ENCODE measurements at places on chromosomes 13 and 19.

DNA sequence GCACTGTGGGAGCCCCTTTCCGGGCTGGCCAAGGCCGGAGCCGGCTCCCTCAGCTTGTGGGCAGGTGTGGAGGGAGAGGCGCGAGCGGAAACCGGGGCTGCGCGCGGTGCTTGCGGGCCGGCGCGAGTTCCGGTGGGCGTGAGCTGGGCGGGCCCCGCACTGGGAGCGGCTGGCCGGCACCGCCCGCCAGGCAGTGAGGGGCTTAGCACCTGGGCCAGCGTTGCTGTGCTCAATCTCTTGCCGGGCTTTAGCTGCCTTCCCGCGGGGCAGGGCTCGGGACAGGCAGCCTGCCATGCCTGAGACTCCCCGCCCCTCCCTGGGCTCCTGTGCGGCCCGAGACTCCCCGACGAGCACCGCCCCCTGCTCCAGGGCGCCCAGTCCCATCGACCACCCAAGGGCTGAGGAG lies 405.2 kb upstream of the PRR20A start:
- DNase-seq, result no peak

DNA sequence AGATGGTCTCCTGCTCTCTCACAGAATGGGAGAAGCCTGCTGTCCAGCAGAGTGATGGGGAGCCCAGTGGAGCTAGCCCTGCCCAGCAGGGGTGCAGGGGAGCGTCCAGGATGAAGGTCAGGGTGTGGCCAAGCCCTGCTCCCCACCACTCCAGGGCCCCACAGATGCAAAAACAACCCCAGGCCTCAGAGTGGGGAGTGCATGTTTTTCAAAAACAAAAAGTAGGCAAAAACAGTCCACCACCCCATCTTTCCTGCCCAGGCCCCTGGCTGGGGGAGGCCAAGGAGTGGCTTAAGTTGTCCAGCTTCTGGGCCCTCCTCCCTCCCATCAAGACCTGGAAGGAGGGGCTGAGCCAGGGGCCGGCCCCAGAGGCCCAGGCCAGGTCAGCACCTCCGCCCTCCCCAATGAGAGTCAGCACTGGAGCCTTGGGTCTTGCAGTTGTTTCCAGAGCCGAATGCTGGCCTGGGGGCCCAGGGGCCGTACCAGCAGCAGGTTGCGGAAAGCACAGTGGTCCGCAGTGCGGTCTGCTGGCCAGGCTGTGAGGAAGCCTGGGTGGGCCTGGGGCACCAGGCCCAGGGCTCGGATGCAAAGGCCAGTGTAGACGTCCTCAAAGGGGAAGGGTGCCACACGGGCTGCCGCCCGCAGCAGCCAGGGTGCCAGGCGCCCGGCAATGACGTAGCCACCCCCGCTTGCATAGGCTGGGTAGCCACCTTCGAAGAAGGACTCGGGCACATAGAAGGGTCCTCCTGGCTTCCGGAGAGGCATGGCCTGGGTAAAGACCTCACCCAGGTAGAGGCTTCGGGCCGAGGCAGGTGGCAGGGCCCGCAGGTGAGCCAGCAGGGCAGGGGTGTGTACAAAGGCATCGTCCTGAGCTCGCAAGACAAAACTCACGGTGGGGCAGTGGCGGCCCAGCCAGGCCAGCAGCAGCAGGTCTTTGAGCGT lies 1.7 kb downstream of the B3GNT8 start:
- DNase-seq, result no peak

DNA sequence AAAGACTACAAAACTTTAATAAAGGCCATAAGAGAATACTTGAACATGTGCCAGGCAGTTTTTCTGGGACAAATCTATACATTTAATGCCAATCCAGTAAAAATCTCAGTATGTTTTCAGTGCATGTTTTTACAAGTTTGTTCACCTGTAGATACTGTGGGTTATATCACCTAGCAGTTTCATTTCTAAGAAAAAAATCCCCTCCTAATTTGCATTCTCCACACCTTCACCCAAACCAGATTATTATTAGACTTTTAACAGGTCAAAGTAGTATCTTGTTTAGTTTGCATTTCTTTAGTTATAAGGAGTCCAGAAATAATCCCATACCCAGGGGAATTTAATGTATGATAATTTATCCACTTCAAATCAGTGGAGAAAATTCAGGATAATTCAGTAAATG lies 17.0 kb upstream of the LPAR6 start:
- no peak for DNase-seq

DNA sequence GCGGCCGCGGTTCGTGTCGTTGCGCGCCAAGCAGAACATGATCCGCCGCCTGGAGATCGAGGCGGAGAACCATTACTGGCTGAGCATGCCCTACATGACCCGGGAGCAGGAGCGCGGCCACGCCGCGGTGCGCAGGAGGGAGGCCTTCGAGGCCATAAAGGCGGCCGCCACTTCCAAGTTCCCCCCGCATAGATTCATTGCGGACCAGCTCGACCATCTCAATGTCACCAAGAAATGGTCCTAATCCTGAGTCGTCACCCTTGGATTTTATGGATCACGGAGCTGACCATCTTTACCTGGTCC lies 475 bp downstream of the MRPL57 start:
- no peak for DNase-seq

DNA sequence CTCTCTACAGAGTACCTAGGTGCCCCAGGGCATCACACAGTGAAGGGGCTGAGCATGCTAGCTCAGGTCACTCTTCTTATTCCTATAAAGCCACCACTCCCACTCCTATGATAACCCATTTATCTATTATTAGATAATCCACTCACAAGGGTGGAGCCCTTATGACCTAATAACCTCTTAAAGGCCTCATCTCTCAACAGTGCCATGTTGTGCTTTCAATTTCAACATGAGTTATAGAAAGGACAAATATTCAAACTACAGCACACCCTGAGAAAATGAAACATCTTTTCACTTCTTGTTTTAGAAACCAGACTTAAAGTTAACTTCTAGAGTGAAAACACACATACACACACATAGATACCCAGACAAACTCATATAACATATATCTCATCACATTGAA lies 1494.9 kb upstream of the MIR17HG start:
- no peak for DNase-seq

DNA sequence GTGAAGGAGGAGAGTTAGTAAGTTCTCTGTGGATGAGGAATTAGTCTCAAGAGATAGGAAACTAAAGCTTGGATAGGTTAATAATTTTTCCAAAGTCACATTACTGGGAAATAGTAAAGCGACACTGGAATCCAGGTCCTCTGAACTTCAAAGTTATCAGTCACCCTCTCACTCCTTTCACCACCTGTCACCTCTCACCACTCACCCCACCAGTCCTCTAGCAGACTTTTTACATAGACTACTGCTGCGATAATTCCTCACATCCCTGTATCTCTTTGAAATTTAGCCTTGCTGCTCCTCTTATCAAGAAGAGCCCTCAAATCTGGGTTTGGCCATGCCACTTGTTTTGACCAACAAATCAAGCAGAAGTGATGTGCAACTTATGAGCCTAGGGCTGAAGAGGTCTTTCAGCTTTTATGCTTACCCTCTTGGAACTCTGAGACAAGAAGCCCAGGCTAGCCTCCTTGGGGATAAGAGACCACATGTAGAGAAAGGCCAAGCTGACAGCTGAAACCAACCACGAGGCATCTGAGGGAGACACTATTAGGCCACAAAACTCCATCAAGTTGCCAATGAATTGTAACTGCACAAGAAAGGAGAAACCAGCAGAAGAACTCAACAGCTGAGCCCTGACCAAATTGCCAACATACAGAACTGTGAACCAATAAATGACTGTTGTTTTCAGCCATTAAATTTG lies 41.2 kb downstream of the STARD13 start:
- DNase-seq, result no peak

- DNase-seq, result no peak
Observed at GRCh38 chr13:61738236-61738750, 322.6 kb upstream of the PCDH20 start.

- peak; percentile 64 for DNase-seq
Observed at GRCh38 chr19:49142866-49143335, 12.3 kb downstream of the HRC start.

GRCh38 chr13:51921790-51922740 lies 60.3 kb downstream of the CCDC70 start:
- DNase-seq, result no peak

- DNase-seq, result no peak
Observed at GRCh38 chr19:38697197-38697596, 47.1 kb downstream of the CAPN12 start.

DNA sequence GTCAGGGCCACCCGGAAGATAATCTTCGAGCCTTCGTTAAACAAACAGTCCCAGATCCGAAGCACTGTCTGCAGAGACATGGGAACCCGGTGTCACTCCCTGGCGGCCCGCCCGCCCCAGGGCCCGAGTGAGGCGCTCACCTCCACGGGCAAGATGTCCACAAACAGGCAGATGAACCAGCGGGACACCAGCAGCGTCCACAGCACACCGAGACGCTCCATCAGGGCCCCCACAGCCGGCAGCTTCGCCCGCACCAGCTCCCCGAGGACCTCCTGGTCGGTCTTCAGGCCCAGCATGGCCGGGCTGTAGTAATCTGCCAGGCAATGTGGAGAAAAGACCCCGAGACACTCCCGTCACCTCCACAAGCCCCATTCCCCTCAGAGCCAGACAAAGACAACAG lies 28.7 kb downstream of the LAMP1 start:
- DNase-seq, result no peak

- no peak for DNase-seq
Observed at GRCh38 chr13:113022745-113023574, 53.9 kb downstream of the MCF2L start.

DNA sequence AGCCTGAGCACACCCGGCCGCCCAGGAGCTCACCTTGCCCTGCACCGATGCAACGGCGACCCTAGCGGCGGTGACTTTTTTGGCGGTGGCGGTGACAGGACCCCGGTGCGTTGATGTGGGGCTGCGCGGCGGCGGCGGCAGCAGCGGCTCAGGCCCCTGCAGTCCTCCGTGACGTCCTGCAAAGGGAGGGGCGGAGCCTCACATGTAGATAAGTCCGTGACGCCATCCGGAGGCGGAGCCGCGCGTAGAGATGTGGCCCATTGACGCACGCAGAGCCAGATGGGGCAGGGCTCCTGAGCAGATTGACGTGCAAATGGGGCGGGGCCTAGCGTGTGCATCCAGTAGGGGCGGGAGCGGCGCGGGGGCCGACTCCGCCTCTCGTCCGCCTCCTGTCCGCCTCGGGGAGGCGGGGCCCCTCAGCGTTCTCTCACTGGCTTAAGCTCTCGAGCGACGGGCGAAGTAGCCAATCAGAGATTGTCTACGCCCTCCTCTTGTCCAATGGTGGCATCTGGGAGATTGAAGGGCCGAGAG lies at the start of gene RAB3A:
Gene RAB3A, minus strand, starts transcription at position 180 of the 531 bp plus-strand sequence. CDS start 1,302 bp downstream, outside the sequence.
- peak; percentile 100 for DNase-seq

- no peak for DNase-seq
Observed at GRCh38 chr13:43072394-43072793, 49.0 kb downstream of the DNAJC15 start.

DNA sequence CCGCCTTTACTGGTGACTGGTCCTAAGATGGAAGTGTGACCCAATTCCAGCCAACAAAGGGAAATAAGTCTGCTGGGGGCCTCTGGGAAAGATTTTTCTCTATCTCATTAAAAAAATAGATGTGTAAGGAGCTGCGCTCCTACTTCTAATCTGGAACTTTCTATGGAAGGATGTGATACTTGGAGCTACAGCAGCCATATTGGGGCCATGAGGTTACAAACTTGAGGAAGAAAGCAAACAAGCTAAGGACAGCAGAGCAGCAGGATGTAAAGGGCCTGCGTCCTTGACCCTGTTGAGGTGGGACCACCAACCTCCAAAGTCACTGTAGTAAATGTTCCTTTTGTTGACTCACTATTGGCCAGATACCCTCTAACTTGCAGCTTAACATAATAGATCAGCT lies 7.5 kb downstream of the GPR42 start:
- no peak for DNase-seq

GRCh38 chr19:47058621-47059022 lies 10.2 kb upstream of the TMEM160 start:
- DNase-seq, result no peak

DNA sequence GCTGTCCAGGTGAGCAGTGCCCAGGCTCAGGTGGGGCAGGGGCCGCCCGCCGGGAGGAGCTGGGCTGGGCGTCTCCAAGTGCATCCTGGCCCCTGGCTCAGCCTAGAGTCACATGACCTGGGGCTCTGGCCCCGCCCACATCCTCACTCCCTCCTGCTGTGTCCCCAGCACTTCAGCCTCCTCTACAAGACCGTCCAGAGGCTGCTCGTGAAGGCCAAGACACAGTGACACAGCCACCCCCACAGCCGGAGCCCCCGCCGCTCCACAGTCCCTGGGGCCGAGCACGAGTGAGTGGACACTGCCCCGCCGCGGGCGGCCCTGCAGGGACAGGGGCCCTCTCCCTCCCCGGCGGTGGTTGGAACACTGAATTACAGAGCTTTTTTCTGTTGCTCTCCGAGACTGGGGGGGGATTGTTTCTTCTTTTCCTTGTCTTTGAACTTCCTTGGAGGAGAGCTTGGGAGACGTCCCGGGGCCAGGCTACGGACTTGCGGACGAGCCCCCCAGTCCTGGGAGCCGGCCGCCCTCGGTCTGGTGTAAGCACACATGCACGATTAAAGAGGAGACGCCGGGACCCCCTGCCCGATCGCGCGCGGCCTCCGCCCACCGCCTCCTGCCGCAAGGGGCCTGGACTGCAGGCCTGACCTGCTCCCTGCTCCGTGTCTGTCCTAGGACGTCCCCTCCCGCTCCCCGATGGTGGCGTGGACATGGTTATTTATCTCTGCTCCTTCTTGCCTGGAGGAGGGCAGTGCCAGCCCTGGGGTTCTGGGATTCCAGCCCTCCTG lies 16.8 kb upstream of the CELF5 start:
- no peak for DNase-seq

GRCh38 chr13:96958286-96958891 lies 35.9 kb downstream of the OXGR1 start:
- no peak for DNase-seq

DNA sequence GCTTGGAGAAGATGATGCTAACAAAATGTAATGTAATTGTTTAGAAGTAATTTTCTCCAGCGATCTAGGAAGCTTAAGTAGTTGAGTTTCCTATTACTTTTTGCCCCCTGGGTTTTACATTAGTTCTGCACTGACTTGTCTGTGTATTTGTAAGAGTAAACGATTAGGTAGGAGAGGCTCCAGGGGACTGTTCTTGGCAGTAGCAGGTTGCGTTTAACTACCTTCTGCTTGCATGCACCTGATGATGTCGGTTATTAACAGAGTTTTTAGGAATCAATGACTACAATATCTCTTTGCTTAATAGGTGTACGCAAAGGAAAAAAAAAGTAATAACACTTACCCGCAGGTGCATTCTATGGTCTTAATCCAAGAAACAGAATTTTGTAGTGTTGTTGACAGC lies 18.3 kb upstream of the UGGT2 start:
- DNase-seq, result no peak
